ENCODE measurements at places on chromosomes 1 and 21. TPM values are rescaled to one million over a fixed set of nuclear protein-coding genes. Genes with fewer than 3 reads are reported as not detected.

The HES4 gene
- total RNA-seq = 6.4 TPM

The IFI44L gene
- total RNA-seq = 2.7 TPM

The TMEM200B gene
- 0.33 TPM for total RNA-seq

The EDEM3 gene
- total RNA-seq = 33.8 TPM

The HEYL gene
- total RNA-seq = not detected

The PRAMEF27 gene
- total RNA-seq = not detected

GRCh38 chr1:29171089-29171488, 10.6 kb downstream of the SRSF4 start:
- DNase-seq = no peak

DNA sequence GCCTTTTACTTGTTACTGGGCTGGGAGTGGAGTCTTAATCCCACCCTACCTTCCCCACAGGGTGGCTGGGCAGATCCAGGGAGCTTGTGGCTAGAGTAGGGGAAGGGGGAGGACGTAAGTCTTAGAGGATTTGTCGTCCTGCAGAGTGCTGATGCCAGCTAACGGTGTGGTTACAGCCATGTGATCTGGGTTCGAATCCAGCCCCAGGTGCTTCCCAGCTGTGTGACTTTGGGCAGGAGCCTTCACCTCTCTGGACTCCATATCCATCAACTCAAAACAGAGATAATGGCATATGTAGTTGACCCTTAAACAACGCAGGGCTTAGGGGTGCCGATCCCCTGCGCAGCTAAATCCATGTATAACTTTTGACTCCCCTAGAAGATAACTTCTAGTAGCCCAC, 108.4 kb upstream of the TMEM51 start:
- no peak for DNase-seq

DNA sequence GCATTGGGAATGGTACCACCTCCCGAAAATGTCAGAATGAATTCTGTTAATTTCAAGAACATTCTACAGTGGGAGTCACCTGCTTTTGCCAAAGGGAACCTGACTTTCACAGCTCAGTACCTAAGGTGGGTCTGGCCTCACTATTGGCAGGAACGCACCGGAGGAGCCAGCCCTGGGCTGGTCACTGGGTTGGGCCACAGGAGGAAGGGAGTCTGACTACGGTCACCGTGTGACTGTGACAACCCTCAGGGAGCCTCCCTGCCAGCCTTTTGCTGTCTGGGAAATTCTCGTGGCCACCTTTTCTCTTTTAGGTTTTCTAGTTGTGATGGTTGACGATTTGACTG, 2.2 kb downstream of the IL10RB start:
- no peak for DNase-seq

DNA sequence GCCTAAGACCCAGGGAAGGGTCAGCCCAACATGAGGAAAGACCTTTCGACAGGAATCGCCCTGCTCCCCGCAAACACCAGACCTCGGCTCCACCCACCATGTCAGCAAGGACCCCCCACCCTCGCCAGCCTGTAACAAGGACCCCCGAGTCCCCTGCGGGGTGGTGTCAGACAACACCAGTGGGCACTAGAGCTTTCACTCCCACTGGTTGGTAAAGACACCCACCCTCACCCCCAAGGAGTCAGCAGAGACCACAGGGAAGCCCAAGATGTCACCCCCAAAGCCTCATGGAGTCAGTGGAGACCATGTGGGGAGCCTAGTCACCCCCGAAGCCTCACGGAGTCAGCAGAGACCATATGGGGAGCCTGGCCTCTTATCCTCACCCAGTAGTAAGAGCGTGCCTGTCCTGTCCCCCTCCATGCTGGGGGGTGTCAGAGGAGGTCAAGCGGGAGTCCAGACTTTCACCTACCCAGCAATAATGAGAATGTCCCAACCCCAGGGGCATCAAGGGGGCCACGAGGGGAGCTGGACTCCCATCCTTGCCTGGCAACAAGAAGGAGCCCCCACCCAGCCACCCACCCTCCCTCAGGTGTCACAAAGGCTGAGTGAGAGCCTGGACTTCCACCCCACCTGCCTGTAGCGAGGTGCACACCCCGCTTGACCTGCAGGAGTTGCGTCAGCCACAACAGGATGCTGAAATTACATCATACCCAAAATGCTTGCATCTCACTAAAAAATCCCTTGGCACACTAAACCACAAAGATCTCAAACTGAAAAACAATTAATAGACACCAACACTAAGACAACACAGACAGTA, 24.8 kb downstream of the SLC19A1 start:
- no peak for DNase-seq

DNA sequence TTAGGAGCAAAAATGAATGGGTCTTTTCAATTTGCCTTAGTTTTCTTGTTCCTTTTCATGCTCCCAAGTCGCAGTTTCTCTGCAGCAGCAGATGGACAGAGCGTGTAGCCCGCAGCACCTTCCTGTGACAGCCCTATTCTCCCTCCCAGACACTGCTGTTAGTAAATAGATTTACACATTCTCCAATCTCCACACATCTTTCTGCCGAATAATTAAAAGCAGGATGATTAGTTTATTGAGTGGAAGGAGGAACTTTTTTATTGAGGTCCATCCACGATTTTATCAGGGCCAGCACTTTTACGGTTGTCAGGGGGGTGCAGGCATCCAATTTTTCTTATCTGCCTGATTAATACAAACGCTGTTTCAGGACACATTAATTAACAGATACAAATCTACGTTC, 98.2 kb upstream of the USH2A start:
- DNase-seq = no peak

- no peak for DNase-seq
Observed at GRCh38 chr1:241607497-241607896, 32.7 kb downstream of the CHML start.

- DNase-seq = no peak
Observed at GRCh38 chr21:16279731-16280581, 550.2 kb downstream of the USP25 start.

DNA sequence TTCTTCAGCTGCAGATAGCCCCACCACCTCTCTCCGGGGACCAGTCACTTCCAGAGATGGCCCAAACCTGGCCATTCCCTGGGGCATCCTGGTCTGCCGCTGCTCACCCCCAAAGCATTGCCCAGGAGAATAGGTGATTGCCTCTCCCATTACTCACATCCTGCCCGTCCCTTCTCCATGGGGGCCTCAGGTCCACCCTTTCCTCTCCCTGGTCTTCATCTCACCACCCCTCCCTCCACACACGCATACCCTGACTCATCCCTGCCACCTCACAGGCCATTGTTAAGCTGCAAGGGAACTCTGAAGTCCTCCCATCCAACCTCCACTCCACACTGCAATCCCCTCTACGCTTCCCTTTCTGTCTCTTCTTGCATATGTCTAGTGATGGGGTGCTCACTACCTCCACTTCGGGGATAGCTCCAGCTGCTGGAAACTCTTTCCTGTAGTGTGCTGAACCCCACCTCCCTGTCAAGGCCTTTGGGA, at the start of gene PLEKHG5:
Gene PLEKHG5 (minus strand): TSS at position 188 of the 483 bp plus-strand sequence. CDS start 14,096 bp downstream, outside the sequence.
- peak; percentile 98 for DNase-seq

GRCh38 chr1:164703463-164703862, 144.5 kb downstream of the PBX1 start:
- no peak for DNase-seq

DNA sequence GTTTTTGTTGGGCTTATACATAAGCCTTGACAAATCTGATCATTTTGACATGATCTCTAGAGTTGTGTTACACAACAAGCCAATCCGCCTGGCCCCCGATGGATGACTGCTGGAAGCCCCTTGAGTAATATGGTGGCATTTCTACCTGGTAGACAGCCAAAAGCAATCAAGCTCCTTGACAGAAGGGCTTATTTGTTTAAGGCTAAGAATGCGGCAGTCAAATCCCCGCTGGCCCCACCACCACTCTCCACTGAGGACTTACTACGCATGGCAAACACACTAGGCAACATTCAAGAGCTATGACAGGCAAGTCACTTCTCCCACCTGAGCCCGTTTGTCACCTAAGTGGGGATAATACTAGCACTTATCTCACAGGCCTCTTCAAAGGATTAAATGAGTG, 33.4 kb upstream of the C1orf198 start:
- DNase-seq = no peak

DNA sequence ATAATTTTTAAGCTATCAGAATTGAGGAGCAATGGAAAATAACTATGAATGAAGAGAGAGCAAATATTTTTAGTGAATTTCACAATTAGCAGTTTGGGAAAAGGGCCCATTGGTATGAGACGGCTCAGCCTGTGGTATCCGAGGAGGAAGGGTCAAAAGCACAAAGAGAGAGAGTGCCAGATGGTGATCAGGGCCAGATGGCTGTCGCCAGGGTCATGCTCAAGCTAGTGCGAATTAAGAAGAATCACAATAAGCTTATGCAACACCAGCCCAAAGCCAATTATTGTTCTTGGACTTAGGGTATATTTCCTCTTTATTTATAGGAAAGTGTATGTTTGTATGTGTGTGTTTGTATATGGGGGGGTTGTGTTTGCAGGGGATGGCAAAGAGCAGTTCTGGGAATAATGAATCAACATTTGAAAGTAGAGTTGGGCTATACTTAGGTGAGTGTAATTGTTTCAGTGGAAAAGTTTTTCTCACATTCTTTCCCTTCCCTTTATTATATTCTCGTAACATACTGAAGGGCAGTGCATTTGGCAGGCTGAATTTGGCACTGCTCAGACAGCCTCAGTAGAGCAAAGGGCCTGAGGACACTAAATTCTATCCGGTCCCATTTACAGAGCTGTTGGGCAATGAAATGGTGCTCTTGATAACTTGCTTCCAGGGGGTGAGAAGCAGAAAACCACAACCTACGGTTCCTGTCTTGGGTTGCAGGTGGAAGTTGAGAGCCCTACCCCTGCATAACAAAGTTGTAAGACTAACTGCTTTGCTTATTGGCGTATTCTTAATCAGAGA, 19.5 kb upstream of the DDR2 start:
- no peak for DNase-seq

DNA sequence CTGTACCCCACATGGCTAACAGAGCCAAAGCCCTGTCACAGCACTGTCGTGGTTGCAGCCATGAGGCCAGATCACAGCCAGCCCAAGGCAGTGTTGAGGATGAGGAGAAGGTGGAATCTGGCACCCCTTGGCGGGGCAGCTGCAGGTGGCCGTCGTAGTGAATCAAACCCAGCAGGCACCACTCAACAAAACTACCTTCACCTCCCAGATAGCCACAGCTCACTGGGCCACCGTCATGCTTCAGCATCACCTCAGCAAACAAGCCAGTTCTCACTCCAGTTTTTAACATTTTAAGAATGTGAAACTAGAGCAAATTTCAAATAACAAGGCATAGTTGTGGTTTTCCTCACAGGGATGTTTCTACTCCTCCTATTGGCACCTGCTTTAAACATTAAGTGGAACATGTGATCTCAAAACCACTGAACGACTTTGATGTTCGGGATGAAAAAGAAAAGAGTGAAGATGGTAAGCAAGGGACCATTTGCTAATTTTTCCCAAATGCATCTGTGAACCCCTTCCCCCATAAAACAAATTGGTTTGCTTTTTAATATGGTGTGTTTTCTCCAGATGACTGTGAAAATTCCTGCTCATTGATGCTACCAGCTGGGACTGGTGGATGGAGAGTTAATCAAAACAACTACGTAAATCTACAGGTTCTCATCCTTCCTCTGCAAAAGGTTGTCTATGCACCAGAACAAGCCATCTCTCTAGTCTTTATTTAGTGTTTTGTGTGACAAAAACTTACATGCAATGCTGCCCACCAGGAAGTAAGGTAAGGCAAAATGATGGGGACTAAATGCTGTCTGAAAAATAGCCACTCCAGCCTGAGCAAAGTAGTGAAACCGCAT, 45.5 kb downstream of the TOR1AIP2 start:
- DNase-seq = no peak
